ENCODE measurements at places on chromosomes 6 and 20.
A peak's percentile ranks its signal among the peaks of the same experiment; 100 is the strongest.

DNA sequence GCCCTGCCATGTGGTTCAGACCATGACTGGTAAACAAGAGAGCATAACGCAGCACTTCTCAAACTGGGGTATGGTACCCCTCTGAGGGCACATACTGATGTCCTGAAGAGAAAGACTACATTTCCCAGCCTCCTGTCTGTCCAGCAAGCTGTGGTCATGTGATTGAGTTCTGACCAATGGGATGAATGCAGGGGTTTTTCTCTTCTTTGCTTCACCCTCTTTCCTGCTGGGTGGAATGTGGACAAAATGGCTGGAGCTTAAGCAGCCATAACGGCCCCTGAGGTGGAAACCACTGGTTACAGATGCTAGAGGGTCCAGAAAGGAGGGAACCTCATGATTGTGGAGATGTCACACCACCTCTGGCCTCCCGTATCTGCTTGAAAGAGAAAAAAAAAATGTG is 19.4 kb upstream of the KCNB1 start:
- peak; percentile 82 for DNase-seq
- H3K36me3 ChIP-seq = no peaks in the 10 kb centered on the region
- no peak overlapping the region for H3K27ac ChIP-seq
- no peaks in the 10 kb centered on the region for H3K27me3 ChIP-seq

- H3K36me3 ChIP-seq = no peaks in the 10 kb centered on the region
- no peak overlapping the region for H3K4me3 ChIP-seq
- H3K27ac ChIP-seq = no peak overlapping the region
These were observed 106.6 kb downstream of the RNASET2 start for GRCh38 chr6:166849749-166850183.

DNA sequence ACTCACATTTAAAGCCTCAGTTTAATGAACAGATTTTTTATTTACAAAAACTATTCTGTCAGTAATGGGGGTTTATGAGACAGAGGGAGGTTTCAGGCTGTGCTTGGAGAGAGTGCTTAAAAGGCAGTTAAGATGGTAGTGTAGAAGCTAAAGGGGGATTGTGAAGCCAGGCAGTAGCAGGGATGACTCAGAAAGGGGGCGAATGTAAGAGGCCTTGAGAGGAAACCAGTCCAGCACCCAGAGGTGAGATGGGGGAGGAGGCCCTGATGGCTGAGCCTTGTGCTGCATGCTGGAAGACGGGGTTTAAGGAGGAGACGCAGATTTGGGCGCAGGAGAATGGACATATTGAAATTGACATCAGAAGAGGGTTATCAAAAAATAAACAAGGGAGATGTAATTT is 6.6 kb upstream of the SERPINB9 start:
- DNase-seq = no peak
- no peaks in the 10 kb centered on the region for H3K27me3 ChIP-seq
- H3K4me1 ChIP-seq = peaks cover 10% of the 10 kb centered on the region
- H3K36me3 ChIP-seq = no peaks in the 10 kb centered on the region
- H3K27ac ChIP-seq = no peak overlapping the region

DNA sequence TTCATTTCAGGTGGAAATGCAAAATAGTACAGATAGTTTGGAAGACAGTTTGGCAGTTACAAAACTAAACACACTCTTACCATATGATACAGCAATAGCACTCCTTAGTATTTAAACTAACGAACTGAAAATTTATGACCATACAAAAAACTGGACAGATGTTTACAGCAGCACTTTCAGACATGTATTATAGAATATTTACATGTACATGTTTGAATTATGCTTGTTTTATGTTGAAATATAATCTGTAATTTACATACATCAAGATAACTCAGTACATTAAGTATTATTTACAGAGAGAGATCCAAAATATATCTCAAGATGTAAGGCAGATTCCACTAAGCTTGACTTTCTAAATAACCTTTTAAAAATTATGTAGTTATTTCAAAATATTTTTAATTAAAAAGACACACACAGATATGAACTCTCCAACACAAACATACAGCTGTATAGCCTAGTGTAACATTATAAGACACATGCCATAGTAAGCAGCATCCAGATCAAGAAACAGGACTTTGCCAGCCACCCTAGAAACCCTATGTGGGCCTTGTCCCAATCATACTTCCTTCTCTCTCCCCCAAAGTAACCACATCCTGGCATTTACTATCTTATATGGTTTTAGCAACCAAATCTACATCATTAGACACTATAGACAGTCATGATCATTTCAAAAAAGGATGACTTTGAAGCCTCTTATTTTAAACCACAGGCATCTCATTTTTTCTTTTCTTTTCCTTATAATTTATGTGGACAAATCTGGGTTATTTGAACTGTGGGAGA is 82.2 kb downstream of the MAN1A1 start:
- no peak overlapping the region for H3K27ac ChIP-seq
- H3K27me3 ChIP-seq = no peaks in the 10 kb centered on the region
- no peak for DNase-seq

- no peak overlapping the region for H3K27ac ChIP-seq
- no peaks in the 10 kb centered on the region for H3K27me3 ChIP-seq
- H3K4me1 ChIP-seq = peaks cover 3% of the 10 kb centered on the region
- no peaks in the 10 kb centered on the region for H3K36me3 ChIP-seq
These were observed 18.3 kb upstream of the FOXP4 start for GRCh38 chr6:41527721-41528408.

- H3K27me3 ChIP-seq = no peaks in the 10 kb centered on the region
- no peaks in the 10 kb centered on the region for H3K4me1 ChIP-seq
- peak; percentile 60 for DNase-seq
These were observed 69.7 kb upstream of the TOX2 start for GRCh38 chr20:43844778-43845614.

DNA sequence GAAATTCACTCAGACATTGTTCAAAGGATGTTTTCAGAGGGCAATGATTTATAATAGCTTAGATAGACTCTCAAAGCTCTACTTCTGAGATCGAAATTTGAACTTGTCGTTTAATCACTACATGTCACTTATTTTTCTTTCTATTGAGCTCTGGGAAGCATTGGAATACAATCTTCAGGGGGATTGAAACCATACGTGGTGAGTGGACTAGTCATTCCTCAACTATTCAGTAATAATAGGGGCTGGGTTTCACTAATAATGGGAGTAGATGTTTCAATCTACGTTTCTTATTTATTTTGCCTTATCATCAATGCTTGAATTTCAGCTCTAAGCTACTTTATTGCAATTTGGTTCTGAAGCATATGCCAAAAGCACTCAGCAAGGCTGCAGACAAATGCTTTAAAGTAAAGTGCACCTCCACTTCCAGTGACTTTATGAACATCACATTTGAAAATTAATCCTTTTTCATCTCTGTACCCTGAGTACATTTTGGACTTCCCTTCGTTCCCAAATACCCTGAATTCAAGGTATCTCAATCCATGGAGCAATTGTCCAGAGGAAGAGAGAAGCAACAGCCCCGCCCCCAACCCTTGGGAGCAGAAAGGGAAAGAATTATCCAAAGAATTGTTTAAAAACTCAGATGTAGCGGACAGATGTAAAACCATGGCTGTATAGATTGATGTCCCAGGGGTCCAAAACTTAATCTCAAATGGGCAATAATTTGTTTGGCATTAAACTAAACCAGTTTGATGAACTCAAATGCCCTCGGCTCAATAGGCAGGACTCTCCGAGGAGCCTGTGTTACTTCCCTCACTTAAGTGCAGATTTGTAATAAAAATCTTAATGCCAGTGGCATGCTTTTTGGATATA is 68.1 kb downstream of the HFE start:
- peak; percentile 47 for DNase-seq
- H3K4me1 ChIP-seq = peaks cover 4% of the 10 kb centered on the region
- H3K27ac ChIP-seq = no peak overlapping the region
- no peak overlapping the region for H3K4me3 ChIP-seq
- no peaks in the 10 kb centered on the region for H3K27me3 ChIP-seq
- H3K36me3 ChIP-seq = no peaks in the 10 kb centered on the region

GRCh38 chr6:64034910-64035655 is 399.5 kb downstream of the PHF3 start:
- H3K27me3 ChIP-seq = no peaks in the 10 kb centered on the region
- no peak overlapping the region for H3K4me3 ChIP-seq
- no peaks in the 10 kb centered on the region for H3K4me1 ChIP-seq
- DNase-seq = no peak

GRCh38 chr6:155126727-155127439 is 131.8 kb downstream of the TIAM2 start:
- no peak overlapping the region for H3K4me3 ChIP-seq
- H3K4me1 ChIP-seq = no peaks in the 10 kb centered on the region
- no peaks in the 10 kb centered on the region for H3K36me3 ChIP-seq
- peak; percentile 88 for DNase-seq
- no peak overlapping the region for H3K27ac ChIP-seq

Data from mesendoderm (in vitro differentiated cells).